T-cell (primary cell): ENCODE measurements at places on chromosomes 11 and 22. TPM values are rescaled to one million over a fixed set of nuclear protein-coding genes. Genes with fewer than 3 reads are reported as not detected.

OR4C16 gene
- total RNA-seq, result not detected

E2F8 gene
- 0.12 TPM for total RNA-seq

DNA sequence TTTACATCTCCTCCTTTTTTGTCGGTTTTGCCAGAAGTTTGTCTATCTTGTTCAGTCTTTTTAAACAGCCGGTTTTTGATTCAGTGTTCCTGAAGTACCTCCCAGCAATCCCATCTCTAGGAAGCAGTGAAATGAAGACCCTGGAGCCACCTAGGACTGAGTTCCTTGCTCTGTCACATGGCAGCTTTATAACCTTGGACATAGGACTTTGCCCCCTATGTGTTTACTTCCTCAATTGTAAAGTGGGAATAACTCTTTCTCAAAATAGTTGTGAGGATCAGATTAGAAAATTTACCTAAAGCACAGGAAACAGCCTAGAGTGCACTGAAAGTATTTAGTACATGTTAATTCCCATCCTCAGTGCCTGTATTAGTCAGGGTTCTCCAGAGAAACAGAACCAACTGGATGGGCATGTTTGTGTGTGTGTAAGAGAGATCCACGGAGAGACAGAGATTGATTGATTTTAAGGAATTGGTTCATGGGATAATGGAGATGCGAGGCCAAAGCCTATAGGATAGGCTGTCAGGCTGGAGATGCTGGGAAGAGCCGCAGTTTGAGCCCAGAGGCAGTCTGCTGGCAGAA, 20.0 kb downstream of the FAM83F start:
- H3K4me3 ChIP-seq, result no peak overlapping the region
- no peak for DNase-seq
- peaks cover 11% of the 10 kb centered on the region for H3K4me1 ChIP-seq
- no peak overlapping the region for H3K27ac ChIP-seq
- H3K27me3 ChIP-seq, result peaks cover 11% of the 10 kb centered on the region

GRCh38 chr22:28075358-28075981, 156.4 kb upstream of the PITPNB start:
- no peaks in the 10 kb centered on the region for H3K27me3 ChIP-seq
- H3K27ac ChIP-seq, result no peak overlapping the region
- no peak overlapping the region for H3K4me3 ChIP-seq
- no peaks in the 10 kb centered on the region for H3K4me1 ChIP-seq
- no peak for DNase-seq
- H3K36me3 ChIP-seq, result no peaks in the 10 kb centered on the region

- H3K27me3 ChIP-seq, result no peaks in the 10 kb centered on the region
- no peak overlapping the region for H3K27ac ChIP-seq
- no peaks in the 10 kb centered on the region for H3K36me3 ChIP-seq
- no peak for DNase-seq
- no peak overlapping the region for H3K4me3 ChIP-seq
- H3K4me1 ChIP-seq, result no peaks in the 10 kb centered on the region
These were observed 11.8 kb downstream of the CASP4 start for GRCh38 chr11:104956528-104956927.

DNA sequence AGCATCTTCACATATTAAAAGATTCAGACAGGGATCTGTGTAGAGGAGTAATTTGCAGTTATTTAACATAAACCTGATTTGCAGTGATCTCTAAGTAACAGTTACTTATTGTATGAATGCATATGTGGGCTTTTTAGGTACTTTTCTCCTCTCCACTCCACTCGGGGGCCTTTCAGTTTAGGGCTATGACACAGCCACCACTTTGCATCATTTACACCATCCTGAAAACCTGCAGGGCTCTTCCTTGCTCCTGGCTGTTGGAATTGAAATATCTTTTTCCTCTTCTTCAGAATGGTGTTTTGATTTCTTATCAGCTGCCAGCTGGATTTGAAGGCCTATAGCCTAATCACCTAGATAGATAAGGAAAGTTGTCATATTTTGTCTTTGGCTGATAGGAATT, 580.8 kb downstream of the NELL1 start:
- H3K27ac ChIP-seq, result no peak overlapping the region
- no peak overlapping the region for H3K4me3 ChIP-seq
